Testis (tissue), 5 donors: ENCODE measurements at places on chromosomes 16 and 17.

GRCh38 chr16:1689853-1690252, 11.8 kb downstream of the JPT2 start:
- no peak for DNase-seq

GRCh38 chr16:86022381-86022960, 123.5 kb downstream of the IRF8 start:
- no peak for DNase-seq

- no peak for DNase-seq
These were observed 66.6 kb downstream of the SIAH1 start for GRCh38 chr16:48318630-48319029.

GRCh38 chr16:85557971-85558657, 55.0 kb upstream of the GSE1 start:
- DNase-seq: no peak

DNA sequence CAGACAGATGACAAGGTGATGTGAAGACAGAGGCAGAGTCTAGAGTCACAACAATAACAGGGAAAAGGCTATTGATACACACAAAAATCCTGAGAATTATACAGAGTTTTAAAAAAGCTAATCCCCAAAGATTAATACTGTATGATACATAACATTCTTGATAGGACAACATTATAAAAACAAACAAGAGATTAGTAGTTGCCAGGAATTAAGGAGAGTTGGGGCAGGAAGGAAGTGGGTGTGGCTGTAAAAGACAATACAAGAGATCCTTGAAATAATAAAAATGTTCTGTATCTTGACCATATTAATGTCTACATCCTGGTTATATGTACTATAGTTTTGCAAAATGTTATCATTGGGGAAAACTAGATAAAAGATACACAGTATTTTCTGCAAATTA, 309.5 kb upstream of the PMFBP1 start:
- DNase-seq: no peak

DNA sequence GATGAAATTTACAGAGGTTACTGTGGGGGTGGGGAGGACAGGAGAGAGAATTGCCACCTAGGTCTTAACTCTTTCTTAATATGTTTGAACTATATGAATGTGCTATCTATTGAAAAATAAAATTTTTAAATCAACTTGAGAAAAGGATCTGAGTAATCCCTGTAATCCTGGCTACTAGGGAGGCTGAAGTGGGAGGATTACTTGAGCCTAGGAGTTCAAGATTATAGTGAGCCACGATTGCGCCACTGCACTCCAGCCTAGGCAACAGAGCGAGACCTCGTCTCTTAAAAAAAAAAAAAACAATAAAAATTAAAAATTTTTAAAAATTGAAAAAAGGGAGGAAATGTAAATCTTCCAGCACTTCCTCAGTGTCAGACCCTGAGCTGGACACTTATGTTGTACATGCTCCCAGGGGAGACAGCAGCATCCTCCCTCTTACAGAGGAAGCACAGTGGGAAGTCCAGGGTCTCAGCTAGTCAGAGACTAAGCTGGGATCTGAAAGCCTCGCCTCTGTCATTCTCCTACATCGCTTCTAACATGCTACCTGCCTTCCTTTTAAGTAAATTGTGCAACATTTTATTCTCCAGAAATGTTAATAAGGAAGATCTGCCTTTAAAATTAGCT, 21.9 kb downstream of the PMM2 start:
- DNase-seq: no peak

GRCh38 chr17:60665602-60666001, 12.0 kb upstream of the BCAS3 start:
- no peak for DNase-seq

GRCh38 chr17:57410169-57410568, 153.8 kb downstream of the MSI2 start:
- DNase-seq: no peak
